ENCODE measurements at places on chromosomes 11 and 22. TPM values are rescaled to one million over a fixed set of nuclear protein-coding genes. Genes with fewer than 3 reads are reported as not detected.

Gene MDK
- 20.9 TPM for total RNA-seq

Gene MRPL21
- total RNA-seq, result 143 TPM

Gene OR5T3
- not detected for total RNA-seq

Gene UPK2
- total RNA-seq, result 0.39 TPM

Gene STIP1
- 250 TPM for total RNA-seq

Gene RAG2
- not detected for total RNA-seq

Gene SEPTIN3
- 1.0 TPM for total RNA-seq

Gene TRIM51
- total RNA-seq, result not detected
